ENCODE measurements at places on chromosomes 5 and 9.
A peak's percentile ranks its signal among the peaks of the same experiment; 100 is the strongest.

GRCh38 chr5:172506251-172506650 lies 51.9 kb upstream of the SH3PXD2B start:
- DNase-seq: no peak

DNA sequence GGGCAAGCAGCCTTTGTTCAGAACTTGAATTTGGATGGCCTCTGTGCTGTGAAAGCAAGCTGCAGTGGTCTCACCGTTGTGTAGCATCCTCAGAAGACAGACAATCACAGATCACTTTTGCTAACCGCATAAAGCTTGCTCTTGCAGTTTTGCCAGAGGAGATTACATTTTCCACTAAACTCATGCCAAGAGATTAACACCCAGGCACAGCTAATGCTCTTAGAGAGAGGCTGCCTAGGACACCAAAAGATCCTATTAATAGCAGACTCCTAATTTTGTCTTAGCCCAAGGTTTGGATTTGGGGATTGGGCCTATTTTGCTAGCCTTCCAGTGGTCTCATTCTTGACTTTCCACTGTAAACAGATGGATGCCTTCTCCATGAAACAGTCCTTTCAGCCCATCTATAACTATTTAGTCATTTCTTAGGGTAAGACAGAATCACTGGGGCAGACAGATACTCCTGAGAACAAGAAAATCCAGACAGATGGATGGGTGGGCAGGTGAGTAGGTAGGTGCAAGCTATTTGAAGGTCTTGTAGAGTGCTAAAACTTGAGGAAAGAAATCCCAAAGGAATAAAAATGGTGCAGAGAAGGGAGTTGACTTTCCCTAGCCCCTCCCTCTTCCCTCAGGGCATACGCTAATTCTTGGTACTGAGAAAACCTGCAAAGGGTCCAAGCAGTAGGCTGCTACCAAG lies 506.2 kb downstream of the SPOCK1 start:
- no peak for DNase-seq

- DNase-seq: no peak
These were observed 10.5 kb downstream of the CSF1R start for GRCh38 chr5:150075806-150076205.

DNA sequence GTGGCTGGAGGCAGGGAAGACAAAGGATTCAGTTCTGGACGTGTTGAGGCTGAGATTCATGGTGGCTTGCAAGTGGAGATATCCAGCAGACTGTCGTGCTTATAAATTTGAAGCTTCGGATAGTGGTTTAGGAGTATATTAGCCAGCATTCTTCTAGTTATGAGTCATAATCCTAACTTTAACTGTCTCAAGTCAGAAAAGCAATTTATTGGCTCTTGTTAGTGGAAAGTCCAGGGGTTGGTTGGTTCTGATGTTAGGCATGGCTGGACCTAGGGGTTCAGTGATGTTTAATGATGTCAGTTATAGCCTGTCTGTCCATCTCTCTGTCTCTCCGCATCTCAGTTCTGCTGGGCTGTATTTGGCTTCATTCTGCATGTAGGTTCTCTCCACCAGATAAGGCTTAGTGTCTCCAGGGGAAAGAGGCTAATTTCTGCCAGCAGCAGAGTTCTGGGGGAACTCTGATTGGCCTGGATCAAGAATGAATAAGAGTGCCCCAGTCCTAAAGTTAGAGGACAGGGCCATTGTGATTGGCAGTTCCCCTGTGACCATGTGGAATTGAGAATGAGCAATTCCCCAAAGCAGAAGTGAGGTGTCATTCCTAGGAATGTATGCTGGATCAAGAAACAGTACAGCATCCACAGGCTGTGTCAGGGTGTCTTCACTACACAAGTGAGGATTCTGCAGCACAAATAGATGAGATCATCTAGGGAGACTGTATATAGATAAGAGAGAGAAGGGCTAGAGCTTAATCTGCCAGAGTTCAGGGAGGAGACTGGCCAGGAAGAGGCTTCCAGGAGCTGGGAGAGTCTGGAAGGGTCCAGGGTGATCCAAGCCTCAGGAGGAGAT lies 72.9 kb upstream of the SHB start:
- DNase-seq: no peak

DNA sequence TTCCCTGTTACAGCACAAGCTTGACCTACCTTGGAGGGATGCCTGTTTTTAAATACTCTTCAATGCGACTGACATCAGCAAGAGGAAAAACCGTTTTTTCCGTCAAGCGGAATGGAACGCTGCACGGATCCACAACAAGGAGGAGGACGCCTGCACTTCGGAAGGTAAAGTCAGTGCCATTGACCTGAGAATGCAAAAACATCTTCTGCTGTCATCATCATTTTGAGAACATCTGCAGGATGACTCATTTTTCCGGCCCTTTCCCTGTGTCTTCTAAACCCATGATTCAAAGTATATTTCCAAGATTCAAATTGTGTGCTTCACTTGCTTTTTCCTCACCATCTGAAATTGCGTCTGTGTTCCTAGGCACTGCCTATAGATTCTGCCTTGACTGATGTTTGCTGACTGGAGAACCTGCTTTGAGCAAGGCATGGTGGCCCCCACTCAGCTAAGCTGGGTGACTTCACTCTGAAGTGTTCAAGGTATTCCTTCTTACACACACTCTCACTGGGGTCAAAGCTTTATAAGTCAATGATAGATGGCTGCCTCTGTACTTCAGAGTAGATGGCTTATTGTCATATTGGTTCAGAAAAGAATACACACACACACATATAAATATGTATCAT lies 78.1 kb downstream of the CEMIP2 start:
- no peak for DNase-seq

- peak; percentile 76 for DNase-seq
These were observed 8.7 kb upstream of the SH3PXD2B start for GRCh38 chr5:172463031-172463430.

GRCh38 chr9:104091116-104091515 lies 3.0 kb upstream of the SMC2 start:
- no peak for DNase-seq

DNA sequence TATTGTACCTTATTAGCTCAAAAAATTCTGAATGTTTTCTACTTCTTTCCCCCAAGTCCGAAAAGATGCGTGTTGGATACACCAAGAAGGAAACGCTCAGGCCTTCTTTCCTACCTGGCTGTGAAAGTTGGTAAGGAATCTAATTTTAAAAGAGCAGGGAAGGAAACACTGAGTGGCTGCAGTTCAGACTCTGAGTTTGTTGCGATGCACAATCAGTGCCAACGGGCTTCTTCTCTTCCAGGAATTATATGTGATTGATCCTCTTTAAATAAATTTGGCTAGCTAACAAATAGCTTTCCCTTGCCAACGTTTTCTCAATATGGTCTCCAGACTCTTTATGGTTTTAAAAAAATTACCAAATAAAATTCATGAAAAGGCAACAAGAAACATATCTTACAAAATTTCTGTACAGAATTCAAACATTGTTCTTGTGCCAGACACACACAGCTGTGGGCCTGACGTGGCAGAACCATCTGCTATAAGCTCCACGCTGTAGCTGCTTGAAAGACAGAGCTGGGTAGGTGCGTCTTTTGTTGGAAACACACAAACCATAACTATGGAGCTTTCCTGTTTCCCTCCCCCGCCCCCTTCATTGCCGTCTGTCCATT lies 493.1 kb downstream of the ZNF608 start:
- peak; percentile 41 for DNase-seq

- no peak for DNase-seq
These were observed 13.5 kb downstream of the C5orf46 start for GRCh38 chr5:147892696-147893296.

DNA sequence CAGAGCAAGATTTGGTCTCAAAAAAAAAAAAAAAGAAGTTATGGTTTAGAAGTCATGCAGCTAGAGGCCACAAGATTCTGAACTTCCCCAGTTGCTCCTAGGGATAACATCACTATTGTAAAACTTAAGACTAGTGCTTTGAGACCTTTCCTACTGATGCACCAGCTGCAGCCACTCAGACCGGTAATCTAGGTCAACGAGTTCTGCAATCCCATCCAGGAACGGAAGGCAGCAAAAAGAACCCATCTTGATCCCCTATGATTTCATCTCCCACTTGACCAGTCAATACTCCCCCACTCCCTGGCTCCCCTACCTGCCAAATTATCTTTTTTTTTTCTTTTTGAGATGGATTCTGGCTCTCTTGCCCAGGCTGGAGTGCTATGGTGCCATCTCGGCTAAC lies 46.9 kb upstream of the TTC39B start:
- no peak for DNase-seq

DNA sequence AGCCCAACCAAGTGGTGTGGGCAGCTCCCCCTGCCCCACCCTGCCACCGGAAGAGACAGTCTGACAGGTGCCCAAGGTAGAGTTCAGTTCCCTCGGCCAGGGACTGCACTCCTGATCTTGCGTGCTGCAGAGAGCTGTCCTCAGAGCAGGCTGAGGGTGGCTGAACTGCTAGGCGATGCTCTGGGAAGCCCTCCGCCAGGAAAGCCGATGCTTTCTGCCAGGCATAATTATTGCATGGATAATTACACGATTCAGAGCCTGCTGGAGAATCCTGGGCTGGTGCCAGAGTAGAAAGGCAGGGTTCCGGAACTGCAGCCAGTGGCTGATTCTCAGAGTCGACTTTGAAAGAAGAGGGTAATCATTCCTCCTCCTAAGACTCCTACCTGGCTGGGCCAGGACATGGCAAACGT lies 19.3 kb downstream of the KCNIP1 start:
- DNase-seq: peak; percentile 31

- no peak for DNase-seq
These were observed 37.1 kb upstream of the TNC start for GRCh38 chr9:115155037-115155436.

- no peak for DNase-seq
These were observed 80.2 kb upstream of the HTR4 start for GRCh38 chr5:148734518-148734917.

- DNase-seq: no peak
These were observed 508.8 kb downstream of the PSAT1 start for GRCh38 chr9:78805771-78806170.

DNA sequence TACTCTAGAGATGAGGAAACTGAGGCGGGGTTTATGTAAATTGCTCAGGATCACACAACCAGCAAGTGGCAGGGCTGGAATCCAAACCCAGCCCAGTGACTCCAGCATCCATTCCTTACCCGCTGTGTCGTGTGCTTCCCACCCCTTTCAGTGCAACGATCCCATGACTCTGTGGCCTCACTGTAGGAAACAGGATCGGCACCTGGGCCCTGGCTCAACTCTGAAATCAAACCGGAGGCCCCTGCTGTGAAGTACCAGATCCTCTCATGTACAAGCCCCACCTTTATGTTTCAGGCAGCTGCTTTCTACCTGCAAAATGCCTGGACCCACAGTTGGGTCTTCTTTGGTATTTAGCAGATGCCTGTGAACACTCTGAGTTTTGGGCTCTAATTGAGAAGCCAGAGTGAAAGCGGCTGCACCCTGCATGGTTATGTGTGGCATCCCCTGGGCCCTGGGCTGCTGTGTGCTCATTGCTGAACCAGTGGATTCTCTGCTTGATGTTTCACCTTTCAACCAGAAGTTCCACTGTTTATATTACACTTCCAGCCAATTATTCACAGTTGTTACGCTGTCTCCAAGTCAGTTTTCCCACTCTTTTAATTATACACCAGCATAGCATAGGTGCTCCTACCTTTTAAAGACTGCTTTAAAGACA lies 36.7 kb downstream of the ABLIM3 start:
- DNase-seq: no peak

DNA sequence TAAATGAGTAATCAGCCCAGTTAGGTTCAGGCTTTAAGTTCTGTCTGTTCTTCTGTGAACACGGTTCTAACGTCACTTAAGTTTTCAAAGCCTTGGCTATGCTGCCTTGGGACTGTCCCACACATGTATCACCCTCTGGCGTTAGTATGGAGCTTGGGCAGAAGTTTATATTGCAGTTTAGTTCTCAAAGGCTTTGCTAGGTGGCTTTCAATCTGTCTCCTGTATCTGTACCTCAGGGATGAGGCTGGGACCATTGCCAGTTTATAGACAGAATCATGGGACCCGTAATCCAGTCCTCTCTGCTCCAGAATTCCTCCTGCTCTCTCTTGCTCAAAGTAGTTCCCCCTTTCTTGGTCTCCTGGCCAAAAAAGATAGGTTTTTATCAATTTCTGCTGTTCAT lies 12.1 kb downstream of the C9orf40 start:
- DNase-seq: no peak

GRCh38 chr5:11584017-11584416 lies 320.2 kb downstream of the CTNND2 start:
- no peak for DNase-seq

GRCh38 chr9:38006163-38006562 lies 62.9 kb downstream of the SHB start:
- DNase-seq: no peak

DNA sequence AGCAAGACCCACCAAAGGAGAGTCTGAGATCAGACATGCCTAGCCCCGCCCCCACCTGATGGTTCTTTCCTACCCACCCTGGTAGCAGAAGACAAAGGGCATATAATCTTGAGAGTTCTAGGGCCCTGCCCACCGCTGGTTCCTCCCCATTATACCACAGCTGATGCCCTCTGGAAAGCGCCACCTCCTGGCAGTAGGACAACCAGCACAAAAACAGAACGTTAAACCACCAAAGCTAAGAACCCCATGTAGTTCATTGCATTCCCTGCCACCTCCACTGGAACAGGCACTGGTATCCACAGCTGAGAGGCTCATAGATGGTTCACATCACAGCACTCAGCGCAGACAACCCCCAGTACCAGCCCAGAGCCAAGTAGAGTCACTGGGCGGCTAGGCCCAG lies 81.2 kb upstream of the TRPC7 start:
- DNase-seq: no peak

DNA sequence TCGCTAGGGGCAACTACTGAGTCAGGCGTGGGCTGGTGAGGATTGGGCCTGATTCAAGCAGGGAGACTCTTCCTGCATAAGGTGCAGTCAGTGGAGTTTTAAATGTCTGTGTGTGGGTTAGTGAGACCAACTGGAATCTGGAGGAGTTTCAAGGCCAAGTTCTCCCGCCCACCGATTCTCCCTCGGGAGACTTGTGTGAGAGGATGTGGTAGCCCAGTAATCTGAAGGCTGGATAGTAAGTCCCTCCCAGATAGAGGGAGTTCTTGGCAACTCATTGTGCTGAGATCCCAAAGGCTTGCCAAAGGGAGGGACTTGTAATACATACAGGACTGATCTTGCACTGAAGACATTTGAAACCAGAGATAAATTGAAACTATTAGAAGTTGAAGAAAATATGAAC lies 51.8 kb downstream of the WDR36 start:
- DNase-seq: no peak

DNA sequence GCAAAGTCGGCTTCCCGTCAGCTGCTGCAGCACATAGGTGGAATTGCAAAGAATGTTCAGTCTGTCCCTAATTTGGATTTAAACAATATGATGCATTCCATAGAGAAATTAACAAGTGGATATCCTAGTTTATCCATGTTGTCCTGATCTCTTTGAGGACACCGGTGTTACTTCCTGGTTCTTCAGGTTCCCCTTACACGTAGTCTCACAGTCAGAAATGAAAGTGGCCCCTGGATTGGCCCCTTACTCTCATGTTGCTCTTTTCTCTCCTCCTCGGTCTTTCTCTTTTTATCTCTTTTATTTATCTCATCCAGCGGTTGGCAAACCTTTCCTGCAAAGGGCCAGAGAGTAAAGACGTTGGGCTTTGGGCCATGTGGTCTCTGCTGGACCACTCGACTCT lies 265.1 kb downstream of the GAS1 start:
- DNase-seq: no peak

All from anterior cingulate cortex (tissue), 58 donors.